D721Med (cell line): ENCODE measurements at places on chromosomes 11 and 22.

- no peak for DNase-seq
These were observed 48.2 kb upstream of the SMCO4 start for GRCh38 chr11:93591247-93591898.

DNA sequence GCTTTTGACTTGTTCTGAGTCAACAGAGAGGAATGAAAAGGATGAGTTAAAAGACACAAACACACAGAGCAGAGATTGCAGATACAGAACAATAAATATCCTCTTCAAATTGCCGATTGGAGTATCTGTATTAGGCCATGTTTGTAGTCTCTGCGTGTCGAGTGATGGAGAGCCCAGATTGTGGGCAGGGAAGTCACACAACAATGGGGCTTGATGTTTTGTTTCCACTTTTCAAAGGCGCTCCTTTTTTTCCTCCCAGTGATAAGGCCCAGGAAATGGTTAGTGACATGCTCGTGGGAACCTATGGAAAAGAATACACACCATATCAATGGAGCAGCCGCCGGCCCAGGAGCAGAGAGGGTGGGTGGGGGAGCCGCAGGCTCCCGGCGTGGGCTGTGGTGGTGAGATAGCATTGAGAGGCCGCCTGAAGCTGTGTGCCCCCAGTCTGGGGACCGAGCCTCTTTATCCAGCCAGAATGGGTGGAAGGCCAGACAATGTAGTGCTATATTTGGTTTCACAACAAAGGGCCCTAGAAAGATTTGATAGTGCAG lies 555.9 kb downstream of the INSC start:
- DNase-seq: no peak

DNA sequence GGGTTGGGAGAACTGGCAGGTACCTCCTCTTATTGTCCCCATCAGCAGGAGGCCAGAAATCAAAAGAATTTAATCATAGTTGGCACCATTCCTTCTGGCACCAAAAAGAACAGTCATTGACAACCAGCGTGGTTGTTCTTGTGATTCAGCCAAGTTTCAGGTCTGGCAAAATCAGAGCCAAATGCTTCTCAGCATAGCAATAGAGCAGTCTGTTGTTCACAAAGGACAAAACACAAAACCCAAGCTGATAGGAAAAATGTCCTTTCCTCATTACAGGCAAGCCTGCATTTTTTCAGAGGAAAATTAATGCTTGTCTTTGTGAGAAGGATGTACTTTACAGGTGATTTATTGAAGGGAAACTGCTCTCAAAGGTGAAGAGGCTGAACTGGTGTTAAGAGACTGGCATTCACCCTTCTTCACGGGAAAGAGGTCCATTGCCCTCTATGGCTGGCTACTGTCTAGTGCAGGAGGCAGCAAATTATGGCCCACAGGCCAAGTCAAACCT lies 241.8 kb upstream of the ARHGAP42 start:
- no peak for DNase-seq

GRCh38 chr11:62245271-62245753 lies 3.3 kb downstream of the SCGB1D2 start:
- DNase-seq: no peak

DNA sequence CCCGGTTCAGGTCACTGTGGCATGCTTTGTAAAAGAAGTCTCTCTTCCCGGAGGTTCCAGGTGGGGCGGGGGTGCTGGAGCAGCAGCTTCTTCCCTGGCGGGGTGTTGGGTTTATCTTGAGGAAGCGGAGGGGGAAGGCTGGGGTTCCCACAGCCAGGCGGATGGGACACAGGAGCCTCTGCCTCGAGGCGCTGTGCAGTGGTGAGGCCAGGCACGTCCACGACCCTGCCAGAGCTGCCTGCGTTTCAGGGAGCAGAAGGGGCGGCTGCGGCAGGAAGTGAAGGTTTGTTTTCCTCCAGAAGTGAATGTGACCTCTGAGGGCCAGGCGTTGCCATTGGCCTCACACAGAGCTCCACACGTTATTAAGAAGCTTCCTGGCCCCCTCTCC lies 20.1 kb upstream of the ADORA2A start:
- no peak for DNase-seq

DNA sequence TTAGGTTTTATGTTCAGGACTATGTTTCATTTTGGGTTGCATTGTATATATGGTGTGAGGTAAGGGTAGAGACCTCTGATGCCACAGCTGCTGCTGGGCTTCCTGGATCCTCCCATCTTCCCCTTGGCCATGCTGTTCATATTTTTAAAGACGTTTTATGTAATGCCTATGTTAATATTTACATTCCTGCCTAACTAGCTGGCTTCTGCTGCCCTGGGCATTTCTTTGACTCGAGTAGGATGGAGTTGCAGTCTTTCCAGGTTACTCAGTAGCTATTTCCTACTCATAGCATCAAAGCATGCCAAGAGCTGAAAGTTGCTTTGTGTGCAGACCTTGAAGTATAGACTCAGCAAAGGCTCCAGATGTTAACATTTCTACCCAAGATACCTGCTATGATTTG lies 220.5 kb upstream of the CADM1 start:
- DNase-seq: no peak

DNA sequence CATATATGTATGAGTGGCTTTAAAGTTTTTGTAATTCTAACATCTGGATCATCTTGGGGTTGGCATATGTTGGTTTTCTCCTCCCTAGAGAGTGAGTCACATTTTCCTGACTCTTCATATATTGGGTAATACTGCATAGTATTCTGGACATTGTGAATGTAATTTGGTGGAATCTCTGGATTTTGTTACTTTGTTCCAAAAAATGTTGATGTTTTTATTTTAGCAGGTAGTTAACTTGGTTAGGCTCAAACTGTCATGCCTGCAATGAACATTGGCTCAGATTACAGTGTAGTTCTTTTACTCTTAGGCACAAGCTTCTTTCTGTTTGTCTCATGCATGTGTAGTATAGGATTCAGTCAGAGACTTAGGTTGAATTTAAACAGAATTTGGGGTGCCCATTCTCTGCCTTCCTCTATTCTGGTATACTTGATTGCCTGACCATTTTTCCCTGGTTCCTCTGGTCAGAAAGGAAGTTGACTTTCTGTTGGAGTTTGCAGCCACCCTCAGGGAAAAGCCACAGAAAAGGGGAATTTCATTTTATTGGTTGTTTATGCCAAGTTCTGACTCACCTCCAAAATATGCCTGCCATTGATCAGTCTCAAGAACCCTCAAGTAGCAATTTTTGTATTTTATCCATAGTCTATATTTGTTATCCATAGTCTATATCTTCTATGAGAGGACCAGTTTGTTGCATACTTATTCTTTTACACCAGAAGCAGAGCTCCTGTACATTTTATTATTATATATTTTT lies 151.7 kb downstream of the UVRAG start:
- DNase-seq: no peak

- DNase-seq: no peak
These were observed 58.6 kb downstream of the SYTL2 start for GRCh38 chr11:85752201-85752889.

GRCh38 chr11:94185416-94186084 lies 56.9 kb downstream of the PANX1 start:
- DNase-seq: no peak

- no peak for DNase-seq
These were observed 49.0 kb upstream of the BID start for GRCh38 chr22:17823226-17823625.

GRCh38 chr11:78040691-78041379 lies 17.8 kb upstream of the KCTD14 start:
- DNase-seq: no peak

DNA sequence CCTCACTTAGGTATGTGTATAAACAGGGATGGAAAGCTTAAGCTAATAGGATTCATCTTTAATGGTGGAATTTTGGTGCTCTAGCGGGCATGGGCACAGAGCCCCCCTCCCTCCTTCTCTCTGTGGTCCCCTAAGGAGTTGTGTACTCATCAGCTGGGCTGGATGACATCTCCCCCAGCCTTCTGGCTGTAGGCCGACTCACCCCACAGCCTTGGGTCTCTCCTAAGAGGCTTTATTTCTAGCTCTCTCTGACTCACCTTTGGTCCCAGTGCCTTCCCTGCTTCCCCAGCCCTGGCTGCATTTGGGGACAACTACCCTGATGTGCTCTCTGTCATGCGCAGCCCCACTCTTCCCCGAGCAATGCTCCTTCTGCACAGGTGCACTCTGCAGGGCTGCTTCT lies 26.9 kb downstream of the SLC6A5 start:
- DNase-seq: no peak

DNA sequence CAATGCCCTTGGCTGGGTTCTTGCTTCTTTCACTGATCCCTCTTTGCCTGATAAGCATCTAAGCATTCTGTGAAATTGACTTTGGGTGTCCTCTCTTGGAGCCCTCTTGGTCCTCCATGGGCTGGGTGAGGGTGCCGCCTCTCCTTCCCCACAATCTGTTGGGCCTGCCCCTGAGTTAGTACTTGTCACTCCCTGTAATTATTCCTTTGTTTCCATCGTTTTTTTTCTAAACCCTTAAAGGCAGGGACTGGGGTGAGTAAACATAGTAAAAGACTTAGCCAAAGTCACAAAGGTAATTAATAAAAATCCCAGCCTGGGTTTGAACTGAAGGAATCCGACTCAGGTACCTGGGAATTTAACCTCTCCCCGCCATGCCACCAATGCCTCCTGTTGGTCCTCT lies 188.1 kb downstream of the MYO18B start:
- no peak for DNase-seq

- no peak for DNase-seq
These were observed 73.8 kb upstream of the OPCML start for GRCh38 chr11:133606124-133606523.

DNA sequence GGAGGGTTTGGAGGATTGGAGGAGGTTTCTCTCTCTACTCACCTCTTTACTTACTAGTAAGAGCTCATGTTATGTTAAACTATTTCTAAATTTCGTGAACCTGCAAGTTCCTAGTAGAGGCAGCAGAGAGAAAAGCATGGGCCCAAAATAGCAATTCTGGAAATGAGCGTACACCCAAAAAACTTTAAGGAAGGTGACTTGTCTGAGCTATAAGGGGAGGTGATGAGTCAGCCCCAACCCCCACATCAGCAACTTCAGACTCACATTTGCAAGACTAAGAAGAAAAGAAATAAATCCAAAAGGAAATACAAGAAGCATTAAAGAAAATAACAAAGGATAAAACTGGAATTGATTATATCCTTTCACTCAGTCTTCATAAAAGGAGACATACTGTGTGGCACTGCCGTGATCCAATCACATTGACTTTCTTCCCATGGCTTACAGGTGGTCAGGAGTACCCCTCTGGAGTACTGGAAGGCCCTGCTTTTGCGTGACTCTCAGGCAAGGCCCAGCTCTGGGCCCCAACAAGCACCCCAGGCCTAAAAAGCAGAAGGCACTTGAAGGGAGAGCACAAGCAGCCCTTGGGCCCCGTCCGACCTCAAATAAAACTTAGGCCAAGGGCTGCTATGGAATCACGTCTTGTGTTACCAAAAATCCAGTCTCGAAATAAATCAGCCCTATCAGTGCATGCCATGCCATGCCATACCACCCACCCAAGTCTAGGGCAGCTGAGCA lies 14.3 kb downstream of the PACSIN2 start:
- DNase-seq: no peak

DNA sequence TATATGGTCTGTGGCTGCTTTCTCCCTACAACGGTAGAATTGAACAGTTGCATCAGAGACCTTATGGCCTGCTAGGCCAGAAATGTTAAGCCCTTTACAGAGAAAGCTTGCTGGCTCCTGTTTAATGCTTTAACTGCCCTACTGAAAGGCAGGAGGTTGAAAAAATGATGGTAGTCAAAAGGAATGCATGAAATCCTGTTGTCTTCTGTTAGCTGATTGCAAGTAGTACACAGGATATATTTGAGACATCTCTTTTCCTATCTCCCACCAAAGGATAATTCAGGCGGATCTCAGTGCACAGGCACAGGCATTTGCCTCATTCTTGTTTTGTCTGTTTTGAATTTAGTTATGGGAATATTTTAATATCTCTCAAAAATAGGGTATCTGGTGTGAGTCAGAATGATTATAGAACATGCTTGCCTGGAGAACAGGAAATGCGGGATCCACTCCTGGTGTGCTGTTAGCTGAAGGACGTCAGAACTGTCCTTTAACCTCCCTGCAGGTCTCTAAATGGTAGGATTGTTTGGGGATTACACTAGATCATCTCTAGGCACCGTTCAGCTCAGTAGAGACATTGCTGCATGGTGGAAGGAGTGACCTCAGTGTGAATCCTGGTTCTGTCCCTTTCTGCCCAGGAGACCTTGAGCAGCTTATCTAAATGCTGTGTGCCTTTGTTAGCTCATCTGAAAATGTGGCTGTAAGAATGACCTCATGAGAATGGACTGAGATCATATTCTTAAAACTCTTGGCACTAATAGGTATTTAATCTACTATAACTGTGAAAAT lies 49.5 kb downstream of the PACS1 start:
- DNase-seq: no peak

GRCh38 chr22:47918276-47918921 lies 1155.9 kb downstream of the TBC1D22A start:
- DNase-seq: no peak

DNA sequence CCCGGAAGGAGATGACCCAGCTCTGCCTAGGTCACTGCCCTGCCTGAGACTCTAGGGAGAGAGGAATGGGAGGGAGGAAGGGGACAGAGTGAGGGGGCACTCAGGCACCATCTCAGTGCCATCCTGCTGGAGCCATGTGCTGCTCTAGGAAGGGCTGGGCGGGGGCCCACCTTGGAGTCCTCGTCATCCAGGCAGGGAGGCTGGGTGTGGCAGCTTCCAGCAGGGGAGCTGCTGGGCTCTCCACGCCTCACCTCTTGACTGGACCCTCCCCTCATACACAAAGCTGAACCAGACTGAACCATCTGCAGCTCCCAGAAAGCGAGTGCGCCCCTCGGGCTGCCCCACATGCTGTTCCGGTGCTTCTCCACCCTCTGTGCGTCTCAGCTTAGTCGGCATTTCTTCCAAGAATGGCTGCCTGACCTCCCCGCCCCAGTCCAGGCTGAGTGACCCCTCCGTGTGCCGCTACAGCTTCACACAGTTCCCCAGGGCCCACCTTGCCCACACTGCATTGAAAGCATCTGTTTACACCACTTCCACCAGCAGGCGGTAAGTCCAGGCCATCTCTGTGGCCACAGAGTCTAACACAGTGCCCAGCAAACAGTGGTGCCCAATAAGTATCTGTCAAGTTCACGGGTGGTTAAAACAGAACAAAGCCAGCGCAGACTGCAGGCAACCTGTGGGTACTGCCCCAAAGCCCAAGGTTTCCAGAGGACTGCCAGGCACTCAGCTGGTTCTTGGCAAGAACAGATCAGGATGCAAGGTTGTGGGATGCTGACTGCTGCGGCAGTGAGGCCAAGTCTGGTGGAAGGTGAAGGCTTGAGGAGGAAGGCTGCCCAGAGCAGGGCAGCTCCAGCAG lies 9.4 kb upstream of the TRIM29 start:
- DNase-seq: no peak

GRCh38 chr11:77125191-77125590 lies 2.9 kb upstream of the MYO7A start:
- no peak for DNase-seq

DNA sequence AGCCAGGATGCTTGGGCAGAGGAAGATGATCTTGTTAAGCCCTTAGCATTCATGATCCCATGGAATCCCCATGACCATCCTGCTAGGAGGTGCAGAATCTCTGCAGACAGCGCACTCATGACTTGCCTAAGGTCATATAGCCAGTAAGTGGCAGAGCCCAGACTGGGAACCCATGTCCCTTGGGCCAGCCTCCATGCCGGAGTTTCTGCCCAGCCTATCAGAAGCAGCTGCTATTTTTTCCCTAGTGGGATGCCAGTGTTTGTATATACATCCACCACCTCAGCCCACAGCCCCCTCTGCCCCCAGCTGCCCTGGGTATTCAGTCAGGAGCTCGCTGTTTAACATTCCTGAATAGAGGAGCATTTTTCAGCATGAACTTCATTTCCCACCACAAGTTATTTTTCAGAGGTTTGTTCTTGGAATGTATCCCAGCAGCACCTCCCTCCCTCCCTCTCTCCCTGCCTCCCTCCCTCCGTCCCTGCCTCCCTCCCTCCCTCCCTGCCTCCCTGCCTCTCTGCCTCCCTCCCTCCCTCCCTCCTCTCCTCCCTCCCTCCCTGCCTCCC lies 34.4 kb upstream of the SUSD2 start:
- no peak for DNase-seq
